Adrenal gland (tissue), 19 donors: ENCODE measurements at places on chromosomes 12 and 14.

GRCh38 chr12:49160399-49160798, 28.5 kb downstream of the TUBA1A start:
- DNase-seq: no peak

DNA sequence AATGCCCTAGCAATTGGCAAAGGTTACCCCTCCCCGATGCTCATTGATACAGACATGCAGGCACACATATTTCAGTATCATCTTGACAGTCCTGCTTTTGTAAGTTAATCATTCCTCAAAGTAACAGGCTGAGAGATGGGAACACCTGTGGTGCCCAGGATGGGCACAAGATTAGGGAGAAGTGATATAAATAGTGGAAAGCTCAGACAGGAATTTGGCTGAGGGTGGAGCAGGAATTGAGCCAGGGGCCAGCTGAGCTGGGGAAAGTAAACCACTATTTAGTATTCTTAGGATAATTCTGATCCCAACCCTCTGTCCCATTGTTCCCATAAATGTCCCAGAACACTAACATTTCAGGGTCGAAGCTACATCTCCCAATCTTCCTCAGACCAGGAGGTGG, 38.3 kb downstream of the DAO start:
- no peak for DNase-seq

DNA sequence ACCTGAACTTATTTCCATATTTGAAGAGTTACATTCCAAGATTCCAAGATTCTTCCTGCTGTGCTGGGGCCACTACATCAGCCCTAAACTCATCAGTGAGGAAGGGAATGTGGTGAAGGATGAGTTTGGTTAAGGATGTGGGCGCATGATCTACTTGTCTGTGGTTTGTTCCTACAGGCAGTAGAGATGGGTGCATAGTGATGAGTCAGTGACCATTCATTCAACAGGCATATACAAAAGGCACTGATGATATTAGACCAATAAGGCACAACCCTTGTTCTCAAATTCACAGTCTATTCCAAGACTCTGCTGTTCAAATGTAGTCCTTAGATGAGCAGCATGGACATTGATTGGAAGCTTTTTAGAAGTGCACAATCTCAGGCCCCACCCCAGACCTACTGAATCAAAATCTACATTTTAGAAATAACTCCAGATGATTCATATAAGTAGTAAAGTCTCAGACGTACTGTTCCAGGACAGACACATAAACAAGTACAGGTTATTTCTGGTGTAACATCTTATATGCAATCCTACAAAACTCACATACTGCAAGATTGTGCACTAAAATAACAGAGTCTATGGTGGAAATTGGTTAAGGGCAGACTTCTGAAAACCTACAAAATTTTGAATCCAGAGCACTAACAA, 47.7 kb upstream of the MAP3K9 start:
- no peak for DNase-seq

DNA sequence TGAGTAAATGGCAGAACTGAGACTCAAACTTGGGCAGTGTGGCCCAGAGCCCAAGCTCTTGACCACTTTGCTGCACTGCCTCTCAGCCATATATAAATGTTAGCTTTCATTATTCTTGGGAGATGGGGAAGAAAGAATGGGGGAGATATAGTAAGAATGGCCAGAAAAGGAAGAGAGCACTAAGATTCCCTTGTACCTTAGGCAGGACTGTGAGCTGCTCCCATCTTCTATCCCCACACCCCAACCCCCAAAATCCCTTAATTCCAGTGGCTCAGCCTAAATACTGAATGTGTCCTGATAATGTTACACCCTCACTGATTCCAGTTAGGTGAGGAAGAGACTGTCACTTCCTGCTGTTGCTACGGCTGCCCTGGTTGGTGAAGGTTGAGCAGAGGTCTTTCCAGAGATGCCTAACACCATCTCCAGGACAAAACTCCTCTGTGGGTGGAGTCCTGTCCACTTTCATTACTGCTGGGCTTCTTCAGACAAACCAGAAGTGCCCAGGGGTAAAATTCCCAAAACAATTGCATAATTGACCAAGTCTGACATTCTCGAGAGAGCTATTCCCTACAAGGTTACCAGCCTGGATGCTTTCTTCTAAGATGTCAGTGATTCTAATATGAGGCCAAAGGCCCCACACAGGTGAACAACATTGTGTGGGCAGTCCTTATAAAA, 51.8 kb downstream of the GNG2 start:
- no peak for DNase-seq

- DNase-seq: no peak
Observed at GRCh38 chr12:71610031-71610795, 53.4 kb downstream of the ZFC3H1 start.

DNA sequence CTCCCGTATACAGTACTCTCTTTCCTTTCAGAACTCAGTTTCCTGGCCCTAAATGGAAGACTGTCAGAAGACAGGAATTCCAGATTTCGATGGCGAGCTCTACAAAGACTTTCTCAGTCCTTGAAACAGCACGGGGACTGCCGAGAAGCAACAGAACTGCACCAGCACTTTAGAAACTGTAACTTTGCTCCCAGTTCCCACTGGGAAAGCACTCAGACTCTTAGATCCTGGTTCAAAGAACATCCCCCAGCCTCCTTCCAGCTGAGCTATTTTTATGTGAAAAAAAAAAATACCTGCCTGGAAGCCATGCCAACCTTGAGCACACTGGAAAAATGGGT, 1.8 kb downstream of the PXN start:
- DNase-seq: no peak

DNA sequence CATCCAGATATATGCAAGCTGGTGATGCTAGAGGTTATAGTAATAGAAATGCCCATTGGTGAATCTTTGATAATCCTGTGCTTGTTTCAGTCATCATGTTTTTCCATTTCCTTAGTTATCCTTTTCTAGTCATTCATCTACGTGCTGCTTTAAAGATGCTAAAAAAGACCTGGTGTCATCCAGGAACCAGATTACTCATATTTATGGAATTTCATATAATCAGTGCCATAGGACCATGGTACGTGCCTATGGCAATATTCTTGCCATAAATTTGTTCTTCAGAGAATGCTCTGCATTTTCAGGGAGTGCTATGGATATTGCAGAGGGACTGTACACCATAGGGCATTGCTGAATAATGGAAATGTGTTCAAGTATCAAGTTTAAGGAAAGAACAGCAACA, 267.3 kb downstream of the AKAP6 start:
- DNase-seq: no peak

- peak; percentile 20 for DNase-seq
Observed at GRCh38 chr12:119989361-119989730, 310 bp downstream of the BICDL1 start.

GRCh38 chr12:80059875-80060274, 39.5 kb upstream of the OTOGL start:
- no peak for DNase-seq

- DNase-seq: no peak
Observed at GRCh38 chr12:4933411-4933810, 23.7 kb downstream of the KCNA1 start.

GRCh38 chr14:95902273-95902826, 25.7 kb downstream of the TUNAR start:
- DNase-seq: no peak

GRCh38 chr14:64704743-64705380, 638 bp downstream of the PLEKHG3 start:
- no peak for DNase-seq

- DNase-seq: no peak
Observed at GRCh38 chr12:131003716-131004045, 50.0 kb downstream of the ADGRD1 start.

DNA sequence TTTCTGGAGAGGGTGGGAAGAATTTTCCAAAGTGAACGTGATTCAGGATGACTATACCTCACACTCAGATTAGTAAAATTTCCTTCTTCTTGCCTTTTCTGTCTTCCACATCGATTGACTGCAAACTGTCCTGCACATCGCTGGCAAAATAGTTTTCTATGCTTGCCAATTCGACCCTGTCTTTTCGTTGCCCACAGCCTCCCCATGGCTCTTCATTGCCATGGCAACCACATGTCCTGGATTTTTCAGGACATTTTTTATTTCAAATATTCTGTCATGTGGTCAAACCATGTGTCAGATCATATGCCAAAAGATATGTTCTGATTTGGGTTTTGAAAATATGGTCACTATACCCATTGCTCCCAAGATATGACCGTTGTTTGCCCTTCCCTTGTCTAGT, 46.9 kb upstream of the OTX2 start:
- DNase-seq: no peak

- DNase-seq: no peak
Observed at GRCh38 chr14:59925797-59926196, 5.9 kb downstream of the LRRC9 start.

- DNase-seq: no peak
Observed at GRCh38 chr14:100230361-100230760, 8.6 kb upstream of the YY1 start.

DNA sequence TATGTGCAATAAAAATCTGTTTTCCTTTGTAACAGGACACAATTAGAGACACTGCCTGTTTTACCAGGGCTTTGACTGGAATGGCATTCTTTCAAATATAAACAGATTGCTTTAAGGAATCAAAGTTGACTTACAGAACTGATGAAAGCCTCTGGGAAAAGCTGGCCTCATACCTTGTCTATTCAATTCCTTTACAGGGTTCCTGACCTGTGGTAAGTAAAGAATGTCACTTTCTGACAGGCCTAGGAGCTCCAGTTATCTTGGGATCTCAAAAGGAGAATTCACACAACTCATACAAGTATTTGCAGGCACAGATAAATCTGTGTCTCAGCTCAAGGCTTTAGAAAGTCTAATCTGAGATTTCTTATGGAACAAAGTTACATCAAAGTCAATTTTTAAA, 88.4 kb downstream of the BCAT1 start:
- DNase-seq: no peak

GRCh38 chr12:28800129-28800528, 348.9 kb upstream of the FAR2 start:
- no peak for DNase-seq

DNA sequence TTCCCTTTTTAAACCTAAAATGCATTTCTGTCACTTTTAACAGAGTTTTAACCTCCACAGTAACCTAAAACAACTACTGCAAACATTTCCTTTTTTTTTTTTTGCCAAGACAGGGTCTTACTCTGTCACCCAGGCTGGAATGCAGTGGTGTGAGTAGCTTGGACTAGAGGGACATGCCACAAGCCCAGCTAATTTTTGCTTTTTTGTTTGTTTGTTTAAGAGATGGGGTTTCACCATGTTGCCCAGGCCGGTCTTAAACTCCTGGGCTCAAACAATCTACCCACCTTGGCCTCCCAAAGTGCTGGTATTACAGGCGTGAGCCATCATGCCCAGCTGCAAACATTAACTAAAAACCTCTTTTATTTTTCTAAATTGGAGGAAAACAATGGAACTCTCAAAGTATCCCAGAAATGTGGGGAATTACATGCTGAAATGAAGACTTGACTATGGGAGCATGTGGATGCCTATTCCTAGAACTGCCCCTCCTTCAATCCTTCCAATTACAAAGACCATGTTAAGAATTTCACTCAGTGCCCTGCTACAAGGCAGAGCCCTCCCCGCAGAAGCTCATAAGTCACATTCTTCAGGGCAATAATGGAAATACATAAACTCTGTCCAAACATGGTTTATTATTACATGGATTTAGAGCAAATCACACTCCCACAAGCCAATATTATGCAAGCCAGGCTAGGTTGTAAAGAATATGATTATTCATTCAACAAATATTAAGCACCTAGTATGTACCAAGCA, 66.9 kb downstream of the C12orf56 start:
- DNase-seq: no peak

- no peak for DNase-seq
Observed at GRCh38 chr14:20429801-20430669, 5.9 kb downstream of the KLHL33 start.

- no peak for DNase-seq
Observed at GRCh38 chr12:58202933-58203718, 261.8 kb downstream of the ATP23 start.

GRCh38 chr12:94322346-94322745, 137.3 kb downstream of the CEP83 start:
- no peak for DNase-seq

DNA sequence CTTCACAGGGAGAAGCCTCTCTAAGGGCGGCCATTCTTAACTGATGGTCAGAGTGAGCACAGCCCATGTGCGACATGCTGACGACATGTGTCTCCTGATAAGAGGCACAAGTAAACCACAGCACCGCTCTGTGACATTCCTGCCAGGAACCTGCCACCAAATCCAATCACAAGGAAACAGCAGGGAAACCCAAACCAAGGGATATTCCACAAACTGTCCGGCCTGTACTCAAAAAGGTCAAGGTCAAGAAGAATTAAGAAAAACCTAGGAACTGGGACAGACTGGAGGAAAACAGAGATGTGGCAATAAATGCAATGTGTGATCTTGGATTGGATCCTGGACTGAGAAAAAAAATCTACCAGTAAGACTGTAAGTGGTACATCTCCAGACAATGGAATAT, 91.9 kb downstream of the SYNE3 start:
- DNase-seq: peak; percentile 57

- DNase-seq: peak; percentile 95
Observed at GRCh38 chr12:12813120-12814101, at the start of gene DDX47. Gene DDX47, plus strand, starts transcription at chr12:12813346. Its CDS starts 22 bp downstream, at chr12:12813368.

GRCh38 chr12:84495711-84496110, 416.9 kb downstream of the SLC6A15 start:
- DNase-seq: no peak

GRCh38 chr12:131900397-131900796, 6.0 kb downstream of the ULK1 start:
- DNase-seq: no peak

GRCh38 chr12:57775563-57776246, 3.3 kb downstream of the EEF1AKMT3 start:
- no peak for DNase-seq

- peak; percentile 89 for DNase-seq
Observed at GRCh38 chr12:56189099-56189917, at the start of gene SMARCC2. Gene SMARCC2, minus strand, starts transcription at chr12:56189483. Its CDS starts 22 bp downstream, at chr12:56189461.

GRCh38 chr12:85985996-85986395, 111.9 kb downstream of the NTS start:
- DNase-seq: no peak

DNA sequence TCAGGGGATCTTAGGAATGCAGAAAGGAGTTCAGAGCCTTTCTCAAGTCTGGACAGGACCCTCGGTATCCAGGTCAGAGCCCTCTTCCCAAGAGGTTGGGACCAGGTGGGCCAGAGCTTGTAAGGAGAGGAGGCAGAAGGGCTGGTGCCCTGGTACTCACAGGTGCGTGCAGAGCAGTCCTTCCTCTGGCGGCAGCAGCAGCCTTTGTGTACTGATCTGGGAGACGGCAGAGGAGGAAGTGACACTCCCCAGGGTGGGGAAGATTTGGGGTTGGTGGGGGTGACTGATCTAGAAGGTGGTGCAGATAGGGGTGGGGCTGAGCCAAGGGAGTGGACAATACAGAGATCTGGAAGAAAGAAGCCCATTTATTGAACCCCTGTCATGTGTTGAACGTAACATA, at the start of gene ITGB7:
ITGB7 (minus strand) TSS at position 210 of the 400 bp plus-strand sequence. CDS start 6,808 bp downstream, outside the sequence.
- DNase-seq: no peak
